T-helper 17 cell (primary cell): ENCODE measurements at places on chromosomes 7 and 10. TPM values are rescaled to one million over a fixed set of nuclear protein-coding genes. Genes with fewer than 3 reads are reported as not detected.

Gene DYDC2
- total RNA-seq = not detected

Gene CALML3
- not detected for total RNA-seq

Gene ALDH18A1
- 22.8 TPM for total RNA-seq

Gene NPVF
- not detected for total RNA-seq

Gene TUBB8
- total RNA-seq = not detected

Gene CFAP70
- total RNA-seq = 2.4 TPM

Gene CNPY1
- total RNA-seq = not detected

Gene CLEC2L
- not detected for total RNA-seq

Gene SLC29A4
- 0.55 TPM for total RNA-seq

GRCh38 chr7:103685646-103686045, 239.6 kb upstream of the SLC26A5 start:
- H3K4me3 ChIP-seq = no peak overlapping the region
- DNase-seq = no peak
- H3K27me3 ChIP-seq = peaks cover 16% of the 10 kb centered on the region

GRCh38 chr10:71069909-71070666, 142.3 kb upstream of the UNC5B start:
- no peak overlapping the region for H3K4me3 ChIP-seq
- H3K27me3 ChIP-seq = peaks cover 19% of the 10 kb centered on the region
- peaks cover 2% of the 10 kb centered on the region for H3K4me1 ChIP-seq
- no peak overlapping the region for H3K27ac ChIP-seq

DNA sequence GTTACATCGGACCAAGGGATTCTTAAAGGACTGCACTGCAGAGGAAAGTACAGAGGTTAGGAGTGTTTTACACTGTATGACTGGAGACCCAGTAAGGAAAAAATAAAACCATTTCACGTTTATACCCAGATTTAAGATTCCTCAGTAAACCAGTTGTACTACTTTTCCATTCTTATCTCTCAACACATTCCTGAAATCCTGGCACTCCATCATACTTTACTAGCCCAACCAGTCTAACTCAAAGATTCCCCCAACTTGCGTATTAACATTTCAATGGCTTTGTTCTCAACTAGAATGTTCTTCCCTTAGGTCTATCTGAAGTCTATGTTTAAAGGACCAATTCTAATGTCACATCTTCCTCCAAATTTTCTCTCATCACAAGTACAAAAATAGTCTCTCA, 8.0 kb downstream of the CCDC186 start:
- H3K27ac ChIP-seq = no peak overlapping the region
- no peak overlapping the region for H3K4me3 ChIP-seq
- H3K4me1 ChIP-seq = peaks cover 36% of the 10 kb centered on the region

DNA sequence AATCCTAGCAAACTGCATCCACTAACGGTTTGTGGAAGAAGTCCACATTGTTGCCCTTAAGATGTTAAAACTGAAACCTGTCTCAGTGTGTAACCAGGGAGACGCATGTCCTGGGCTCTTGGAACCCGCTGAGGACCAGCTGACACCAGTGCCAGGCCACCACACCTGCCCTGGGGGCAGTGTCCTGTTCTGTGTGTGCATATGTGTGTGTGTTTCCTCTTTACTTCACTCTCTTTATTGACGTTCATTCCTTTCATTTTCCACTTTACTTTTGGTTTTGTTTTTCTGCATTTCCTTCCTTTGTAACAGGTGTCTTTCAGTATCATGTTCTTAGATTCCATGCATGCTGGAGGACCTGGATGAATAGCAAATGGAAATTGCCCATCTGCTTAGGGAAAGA, 83.8 kb downstream of the TEX36 start:
- H3K4me3 ChIP-seq = no peak overlapping the region
- H3K27ac ChIP-seq = no peak overlapping the region
- H3K36me3 ChIP-seq = no peaks in the 10 kb centered on the region
- H3K27me3 ChIP-seq = no peaks in the 10 kb centered on the region

- H3K27me3 ChIP-seq = peaks cover 18% of the 10 kb centered on the region
- H3K4me3 ChIP-seq = no peak overlapping the region
- no peaks in the 10 kb centered on the region for H3K36me3 ChIP-seq
- no peak for DNase-seq
- peaks cover 8% of the 10 kb centered on the region for H3K4me1 ChIP-seq
Observed at GRCh38 chr7:4241791-4242190, 440.3 kb upstream of the FOXK1 start.

DNA sequence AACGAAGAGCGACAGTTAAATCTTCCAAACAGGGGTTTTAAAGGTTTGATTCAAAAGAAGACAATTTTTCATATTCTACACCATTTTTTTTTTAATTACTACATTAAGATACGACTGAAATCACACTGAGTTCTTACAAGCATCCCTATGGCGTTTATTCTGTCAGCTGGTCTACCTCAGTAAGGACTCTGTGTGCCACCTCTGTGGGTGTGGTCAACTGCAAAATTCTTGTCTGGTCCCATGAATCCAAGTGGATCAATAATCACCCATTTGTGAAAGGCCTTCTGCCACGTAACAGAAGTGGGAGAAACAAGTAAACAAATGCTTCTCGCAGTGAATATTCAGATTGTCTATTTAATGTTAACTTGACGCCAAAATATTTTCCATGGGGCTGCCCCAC, 104.1 kb downstream of the GRB10 start:
- DNase-seq = no peak
- no peak overlapping the region for H3K27ac ChIP-seq
- H3K36me3 ChIP-seq = no peaks in the 10 kb centered on the region
- H3K4me3 ChIP-seq = no peak overlapping the region
- peaks cover 3% of the 10 kb centered on the region for H3K4me1 ChIP-seq

GRCh38 chr7:141864765-141865447, 23.6 kb upstream of the PRSS37 start:
- H3K27ac ChIP-seq = no peak overlapping the region
- DNase-seq = no peak
- H3K4me3 ChIP-seq = no peak overlapping the region
